Activated T-cell treated with anti-CD3 and anti-CD28 coated beads for 24 hours (primary cell): ENCODE measurements at places on chromosomes 5 and 9.

GRCh38 chr5:122155546-122155945 lies 26.2 kb downstream of the ZNF474 start:
- DNase-seq, result no peak

GRCh38 chr5:135759149-135759784 lies 75.2 kb upstream of the SLC25A48 start:
- DNase-seq, result no peak

GRCh38 chr9:131781069-131781468 lies 41.2 kb upstream of the RAPGEF1 start:
- DNase-seq, result no peak

DNA sequence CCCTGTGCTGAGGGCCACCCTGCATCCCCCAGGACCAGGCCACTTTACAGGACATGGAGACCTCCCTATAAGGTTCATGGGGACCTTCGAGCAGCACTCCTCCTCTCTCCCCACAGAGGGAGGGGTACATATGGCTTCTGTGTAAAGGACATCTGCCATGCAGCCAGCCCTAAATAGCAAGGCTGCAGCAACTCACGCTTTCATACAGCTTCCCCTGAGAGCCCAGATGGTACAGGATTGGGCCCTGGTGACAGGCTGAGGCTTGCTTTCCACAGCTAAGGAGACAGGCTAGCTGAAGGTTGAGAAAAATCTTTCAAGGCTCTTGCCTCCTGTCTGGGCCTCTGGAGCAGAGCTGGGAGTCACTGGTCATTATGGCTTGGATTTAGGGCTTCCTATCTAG lies 147.0 kb upstream of the ZNF366 start:
- no peak for DNase-seq

DNA sequence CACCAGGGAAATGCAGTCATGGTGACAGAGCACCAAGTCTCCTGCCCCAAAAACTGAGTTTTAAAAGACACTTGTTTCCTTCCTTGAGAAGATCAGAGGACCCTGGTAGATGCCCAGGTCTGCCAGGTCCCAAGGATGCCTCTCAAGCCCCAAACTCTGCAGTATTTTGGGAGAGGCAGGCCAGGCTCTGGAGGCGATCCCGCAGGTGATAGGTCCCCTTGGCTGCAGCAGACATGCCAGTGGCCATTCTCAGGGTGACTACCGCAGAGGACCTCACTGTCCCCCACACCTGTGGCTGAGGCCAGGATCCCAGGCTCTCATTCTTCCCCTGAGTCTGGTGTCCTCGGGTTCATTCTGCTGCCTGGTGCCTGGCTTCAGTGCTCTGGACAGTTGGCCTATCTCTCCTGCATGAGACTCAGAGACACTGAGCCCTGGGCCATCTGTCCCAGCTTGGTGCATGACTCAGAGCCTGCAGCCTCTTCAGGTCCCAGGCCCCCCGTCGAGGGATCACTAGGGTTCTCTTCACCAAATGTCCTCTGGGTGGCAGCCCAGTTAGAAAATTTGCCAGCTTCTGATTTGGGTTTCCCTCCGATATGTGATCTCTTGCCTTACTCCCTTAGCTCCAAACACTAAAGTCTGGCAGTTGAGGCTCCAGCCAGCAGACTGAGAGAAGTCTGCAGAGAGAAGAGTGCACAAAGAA lies 59.7 kb upstream of the GARNL3 start:
- DNase-seq, result no peak

DNA sequence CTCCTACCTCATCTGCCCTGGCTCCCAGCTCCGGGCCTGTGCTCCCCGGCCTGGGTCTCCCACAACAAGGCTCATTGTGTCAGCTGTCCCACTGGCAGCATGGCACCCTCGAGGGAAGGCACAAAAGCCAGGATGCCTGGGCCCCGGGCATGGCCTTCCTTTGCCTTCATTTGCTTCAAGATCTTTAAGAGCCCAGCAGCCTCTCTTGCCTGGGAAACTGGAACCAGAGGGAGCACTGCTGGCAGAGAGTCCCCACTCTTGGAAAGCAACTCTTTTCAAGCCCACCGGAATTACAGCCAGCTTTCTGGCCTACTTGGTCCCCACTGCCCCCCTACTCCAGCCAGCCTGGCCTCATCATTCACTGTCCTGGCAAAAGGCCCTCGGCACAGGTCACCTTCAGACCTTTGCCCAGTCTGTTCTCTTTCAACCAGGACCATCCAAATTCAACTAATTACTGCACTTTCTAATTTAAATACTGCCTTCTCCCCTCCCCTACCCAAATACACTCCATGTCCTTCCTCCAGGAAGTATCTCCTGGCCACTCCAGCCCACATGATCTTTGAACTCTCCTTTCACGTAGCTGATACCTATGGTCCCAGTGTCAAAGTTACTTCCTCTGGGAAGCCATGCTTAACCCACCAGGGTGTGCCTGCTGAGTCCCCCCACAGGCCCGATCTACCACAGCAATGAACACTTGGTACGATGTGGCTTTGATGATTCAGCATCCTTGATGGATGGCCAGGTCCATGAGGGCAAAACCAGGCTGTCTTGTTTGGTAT lies 8.9 kb downstream of the ZER1 start:
- DNase-seq, result no peak

DNA sequence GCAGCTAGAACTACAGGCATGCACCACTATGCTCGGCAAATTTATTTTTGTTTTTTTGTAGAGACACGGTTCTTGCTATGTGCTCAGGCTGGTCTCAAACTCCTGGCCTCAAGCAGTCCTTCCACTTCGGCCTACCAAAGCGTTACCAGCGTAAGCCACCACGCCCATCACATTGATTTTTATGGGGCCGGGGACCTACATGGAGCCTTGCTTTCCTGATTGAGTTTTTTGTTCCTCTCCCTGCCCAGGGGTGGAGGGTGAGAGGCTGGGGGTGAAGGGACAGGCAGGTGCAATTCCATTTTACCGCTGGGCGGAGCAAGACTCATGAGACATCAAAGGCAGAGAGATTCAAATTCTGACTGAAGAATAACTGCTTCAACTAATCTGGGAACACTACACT lies 1.9 kb downstream of the ALDH1B1 start:
- DNase-seq, result no peak

- DNase-seq, result no peak
Measured at GRCh38 chr9:115980054-115980453, 173.5 kb upstream of the PAPPA start.

GRCh38 chr9:129853614-129854013 lies 18.4 kb downstream of the USP20 start:
- no peak for DNase-seq

DNA sequence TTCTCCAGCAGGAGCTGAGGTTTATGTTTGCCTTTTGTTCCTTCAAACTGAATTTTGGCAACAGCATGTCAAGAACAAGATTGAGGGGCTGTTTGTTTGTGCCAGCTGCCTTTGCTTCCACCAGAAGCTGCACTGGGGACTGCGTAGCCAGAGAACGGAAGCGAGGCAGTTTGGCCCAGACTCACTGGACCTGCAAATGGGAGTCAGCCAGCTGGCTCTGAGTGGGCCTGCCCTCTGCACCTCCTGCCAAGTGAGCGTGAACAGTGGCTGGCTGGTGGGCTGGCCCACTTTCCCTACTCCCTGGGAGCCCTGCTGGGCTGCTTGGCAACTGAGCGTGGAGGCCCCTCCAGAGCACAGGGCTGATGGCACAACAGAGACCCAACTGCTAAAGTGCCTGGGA lies 111.6 kb downstream of the GALNT10 start:
- DNase-seq, result no peak

DNA sequence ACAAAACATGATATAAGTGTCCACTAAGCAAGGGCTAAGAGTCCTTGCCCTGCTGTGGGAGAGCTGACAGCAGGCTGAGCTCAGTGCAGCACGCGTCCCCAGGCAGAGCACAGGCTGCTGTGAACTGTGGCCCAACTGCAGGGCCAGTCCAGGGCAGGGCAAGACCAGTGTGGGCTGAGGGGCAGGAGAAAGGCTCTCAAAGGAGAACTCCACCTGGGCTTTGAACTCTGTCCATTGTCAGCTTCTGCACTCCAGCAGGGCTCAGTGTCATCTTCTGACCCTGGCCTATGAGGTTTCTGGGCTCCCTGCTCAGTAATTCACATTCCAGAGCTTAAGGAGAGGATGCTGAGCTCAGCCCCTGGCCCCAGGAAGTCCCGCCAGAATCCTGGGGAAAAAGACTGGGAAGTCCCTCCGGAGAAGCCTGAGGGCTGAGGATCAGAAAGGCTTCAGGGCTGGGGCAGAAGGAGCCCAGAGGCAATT lies 37.4 kb downstream of the LHFPL2 start:
- no peak for DNase-seq

GRCh38 chr9:109641372-109641659 lies 138.7 kb upstream of the PALM2AKAP2 start:
- DNase-seq, result no peak

GRCh38 chr9:131227112-131227958 lies 49.0 kb downstream of the FAM78A start:
- no peak for DNase-seq

DNA sequence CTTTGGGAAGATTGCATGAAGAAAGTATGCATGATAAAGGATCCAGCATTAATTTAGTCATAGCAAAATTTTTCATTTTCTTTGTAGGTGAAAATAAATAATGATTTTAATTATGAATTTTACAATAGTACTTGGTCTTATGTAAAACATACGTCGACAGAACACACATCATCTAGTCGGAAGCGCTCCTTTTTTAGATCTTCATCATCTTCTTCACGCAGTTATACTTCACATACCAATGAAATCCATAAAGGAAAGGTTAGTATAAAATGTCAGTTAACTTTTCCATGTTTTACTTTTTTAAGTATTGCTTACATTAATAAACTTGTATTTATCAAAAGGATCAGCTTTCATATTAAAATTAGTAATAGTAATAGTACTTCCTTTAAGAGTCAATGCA lies 35.8 kb downstream of the C7 start:
- no peak for DNase-seq

GRCh38 chr5:139871614-139872013 lies 76.0 kb downstream of the PSD2 start:
- DNase-seq, result no peak

GRCh38 chr9:77005216-77005615 lies 14.2 kb upstream of the FOXB2 start:
- DNase-seq, result no peak

DNA sequence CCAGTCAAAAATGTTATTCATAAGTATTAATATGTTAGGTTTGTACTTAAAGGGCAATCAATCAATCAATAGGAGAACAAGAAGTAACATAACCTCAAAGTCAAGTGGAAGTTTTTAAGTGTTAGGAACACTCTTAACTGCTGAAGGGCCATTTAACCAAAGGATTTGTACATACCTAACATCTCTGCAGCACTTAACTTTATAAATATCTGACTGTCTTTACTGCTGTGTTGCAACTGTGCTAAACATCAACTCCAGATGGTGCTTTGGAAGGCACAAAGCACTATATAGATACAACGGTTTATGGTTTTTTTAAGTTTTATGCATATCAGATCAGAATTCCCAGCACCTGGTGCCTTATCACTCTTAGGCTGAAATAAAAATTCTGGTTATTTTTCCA lies 604.9 kb upstream of the PTGER4 start:
- DNase-seq, result no peak

DNA sequence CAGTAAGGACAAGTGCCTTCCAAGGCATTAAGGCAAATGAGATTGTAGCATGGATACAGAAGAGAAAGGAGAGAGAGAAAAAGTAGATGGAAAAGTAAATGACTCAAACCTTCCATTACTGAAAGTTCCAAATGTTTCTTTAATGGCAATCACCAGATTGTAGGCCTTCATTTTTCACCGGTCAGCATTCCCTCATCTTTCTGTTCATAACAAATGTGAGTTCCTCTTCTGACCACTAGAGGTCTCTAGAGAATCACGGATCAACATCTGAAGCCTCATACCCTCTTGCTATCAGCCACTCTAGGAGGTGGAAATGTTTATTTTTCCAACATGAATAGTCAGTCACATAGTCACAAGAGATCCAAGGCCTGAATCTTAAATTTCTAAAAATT lies 73.6 kb upstream of the RPS23 start:
- DNase-seq, result no peak

GRCh38 chr5:13629218-13629617 lies 315.3 kb downstream of the DNAH5 start:
- DNase-seq, result no peak
